ENCODE measurements at places on chromosomes 16 and 17. TPM values are rescaled to one million over a fixed set of nuclear protein-coding genes. Genes with fewer than 3 reads are reported as not detected.

Gene ADAM11
- 0.64 TPM for total RNA-seq

DNA sequence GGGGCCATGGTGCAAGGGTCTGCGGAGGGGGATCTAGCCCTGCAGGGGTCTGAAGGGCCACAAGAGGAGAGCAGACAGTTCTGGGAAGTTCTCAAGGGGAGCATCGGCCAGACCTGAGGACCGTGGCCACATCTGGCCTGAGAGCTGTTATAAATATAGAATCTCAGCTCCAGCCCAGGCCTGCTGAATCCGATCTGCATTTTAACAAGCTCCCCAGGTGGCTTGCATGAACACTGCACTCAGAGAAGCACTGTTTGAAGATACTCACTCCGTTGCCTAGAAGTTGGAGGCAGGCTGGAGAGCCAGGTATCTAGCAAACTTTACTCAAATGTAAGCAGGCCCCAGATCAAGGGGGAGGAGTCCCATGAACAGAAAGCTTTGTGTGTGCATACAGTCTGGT lies 61.3 kb downstream of the NKD1 start:
- H3K4me3 ChIP-seq: no peak overlapping the region
- DNase-seq: no peak
- peaks cover 22% of the 10 kb centered on the region for H3K4me1 ChIP-seq
- no peak overlapping the region for H3K27ac ChIP-seq
- no peaks in the 10 kb centered on the region for H3K27me3 ChIP-seq

DNA sequence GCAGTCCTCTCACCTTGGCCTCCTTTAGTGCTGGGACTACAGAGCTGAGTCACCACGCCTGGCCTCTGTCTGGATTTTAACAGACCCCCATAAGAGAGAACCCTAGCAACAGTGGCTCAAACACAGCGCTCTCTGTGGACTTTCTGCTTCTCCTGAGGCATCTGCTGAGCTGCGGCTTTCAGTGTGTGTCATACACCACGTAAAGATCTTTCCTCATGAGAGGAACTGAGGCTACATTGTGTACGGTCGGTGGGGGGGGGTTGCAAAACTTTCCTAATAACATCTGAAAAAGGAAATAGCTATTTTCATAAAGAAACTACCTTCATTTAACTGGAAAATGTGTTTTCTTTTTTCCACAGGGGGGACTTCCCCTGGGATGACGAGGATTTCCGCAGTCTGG lies 32.9 kb downstream of the DEF8 start:
- peak; percentile 7 for DNase-seq
- no peak overlapping the region for H3K4me3 ChIP-seq
- no peaks in the 10 kb centered on the region for H3K4me1 ChIP-seq

DNA sequence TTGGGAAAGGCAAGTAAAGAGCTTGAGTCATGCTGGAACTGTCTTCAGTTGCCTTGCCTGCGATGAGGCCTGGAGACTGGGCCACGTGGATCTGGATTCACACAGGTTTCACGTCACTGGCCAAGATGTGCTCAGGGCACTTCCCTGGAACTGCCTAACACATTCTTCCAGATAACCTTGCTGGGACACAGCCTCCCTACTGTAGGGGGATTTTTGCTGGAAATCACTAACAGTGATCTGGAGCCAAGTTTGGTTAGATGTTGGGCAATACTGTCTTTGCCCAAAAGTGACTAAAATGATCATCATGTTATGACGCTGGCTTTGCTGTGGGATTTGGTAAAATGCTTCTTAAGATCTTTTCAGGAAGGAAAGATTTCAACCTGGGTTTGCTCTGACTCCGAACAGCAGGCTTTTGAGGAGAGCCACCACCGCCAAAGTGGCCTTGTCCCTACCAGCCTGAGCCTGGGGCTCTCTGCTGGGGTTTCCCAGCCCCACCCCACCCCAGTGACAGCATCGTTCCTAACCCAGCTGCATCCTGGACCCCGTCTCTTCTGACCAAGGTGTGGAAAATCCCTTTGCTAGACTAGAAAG lies 14.7 kb downstream of the C1QTNF1 start:
- H3K4me3 ChIP-seq: no peak overlapping the region
- no peaks in the 10 kb centered on the region for H3K27me3 ChIP-seq
- DNase-seq: no peak
- no peaks in the 10 kb centered on the region for H3K36me3 ChIP-seq

Gene TPSD1
- total RNA-seq: not detected

Gene KRTAP16-1
- not detected for total RNA-seq

DNA sequence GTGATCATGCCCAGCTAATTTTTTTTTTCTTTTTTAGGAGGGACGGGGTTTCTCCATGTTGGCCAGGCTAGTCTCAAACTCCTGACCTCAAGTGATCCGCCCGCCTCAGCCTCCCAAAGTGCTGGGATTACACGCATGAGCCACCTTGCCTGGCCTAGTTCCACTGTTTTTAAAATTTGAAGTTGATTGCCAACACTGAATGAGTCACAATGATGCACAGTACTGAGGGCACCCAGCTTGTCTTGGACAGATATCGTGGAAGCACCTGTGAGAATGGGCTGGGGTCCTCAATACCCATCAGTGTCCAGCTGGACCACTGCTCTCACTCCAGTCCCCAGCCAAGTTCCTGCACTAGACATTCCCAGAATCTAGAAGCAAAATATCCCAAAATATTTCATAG lies 2.5 kb downstream of the KNOP1 start:
- H3K4me3 ChIP-seq: no peak overlapping the region
- peaks cover 11% of the 10 kb centered on the region for H3K4me1 ChIP-seq
- no peak for DNase-seq

Gene CRHR1
- not detected for total RNA-seq

DNA sequence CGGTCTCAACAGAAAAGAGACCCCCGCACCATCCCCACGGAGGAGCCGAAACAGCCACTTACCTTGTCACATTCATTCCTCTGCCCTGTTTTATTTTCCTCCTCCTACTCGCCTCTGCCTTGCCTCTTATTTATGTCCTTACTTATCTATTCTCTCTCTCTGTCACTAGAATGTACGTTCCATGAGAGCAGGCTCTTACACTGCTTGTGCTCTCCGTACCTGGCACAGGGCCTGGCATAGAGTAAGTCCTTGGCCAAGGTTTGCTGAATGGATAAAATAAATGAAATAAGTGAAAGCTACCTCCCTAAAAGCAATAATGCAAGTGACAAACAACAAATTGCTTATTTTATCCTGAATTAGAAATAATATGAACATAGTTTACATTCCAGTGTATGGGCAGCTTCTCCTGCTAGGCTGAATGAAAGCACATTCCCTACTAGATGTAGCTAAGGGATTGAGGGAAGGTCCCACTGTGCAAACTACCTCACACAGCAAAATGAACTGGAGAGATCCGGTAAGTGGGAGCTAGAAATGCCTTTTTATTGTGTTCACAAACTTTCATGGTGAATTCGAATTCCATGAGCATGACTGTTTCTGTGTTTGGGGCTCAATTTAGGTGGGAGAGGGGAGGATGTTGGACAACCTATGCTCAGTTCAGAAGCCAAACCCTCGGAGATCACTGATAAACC lies 173.1 kb downstream of the PARN start:
- H3K4me3 ChIP-seq: no peak overlapping the region
- H3K36me3 ChIP-seq: no peaks in the 10 kb centered on the region
- no peak for DNase-seq
- no peaks in the 10 kb centered on the region for H3K4me1 ChIP-seq
- H3K27me3 ChIP-seq: no peaks in the 10 kb centered on the region

- H3K4me3 ChIP-seq: no peak overlapping the region
Observed at GRCh38 chr17:9139695-9140094, 118.4 kb downstream of the NTN1 start.

GRCh38 chr16:12497526-12497925 lies 306.2 kb downstream of the CPPED1 start:
- H3K36me3 ChIP-seq: no peaks in the 10 kb centered on the region
- no peak overlapping the region for H3K4me3 ChIP-seq
- no peaks in the 10 kb centered on the region for H3K27me3 ChIP-seq
- H3K4me1 ChIP-seq: peaks cover 15% of the 10 kb centered on the region

GRCh38 chr17:56319531-56319930 lies 166.3 kb downstream of the ANKFN1 start:
- no peak for DNase-seq
- no peak overlapping the region for H3K4me3 ChIP-seq
- no peak overlapping the region for H3K27ac ChIP-seq
- H3K36me3 ChIP-seq: no peaks in the 10 kb centered on the region

All from left lung (tissue), 14 donors.